Caki2 (cell line): ENCODE measurements at places on chromosomes 2 and 18. TPM values are rescaled to one million over a fixed set of nuclear protein-coding genes. Genes with fewer than 3 reads are reported as not detected.

Gene CDH19
- total RNA-seq = not detected in 2 replicates

DNA sequence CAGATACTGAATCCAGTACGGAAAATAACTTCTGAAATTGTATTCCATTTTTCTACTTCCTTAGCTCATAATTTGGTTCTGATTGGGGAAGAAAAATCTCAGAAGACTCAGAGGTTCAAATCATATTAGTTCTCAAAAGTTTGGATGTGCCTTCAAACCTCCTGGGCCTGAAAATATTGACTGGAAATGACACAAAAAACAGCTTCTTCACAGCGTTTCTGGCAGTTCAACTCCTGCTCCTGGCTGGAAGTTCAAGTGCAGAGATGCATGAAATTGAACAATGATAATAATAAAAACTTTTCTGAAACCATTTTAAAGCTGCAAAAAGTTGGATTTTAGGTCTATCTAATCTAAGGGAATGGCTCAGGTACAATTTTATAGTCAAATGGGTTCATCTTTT is 1459.9 kb upstream of the CELF4 start:
- no peak for DNase-seq

DNA sequence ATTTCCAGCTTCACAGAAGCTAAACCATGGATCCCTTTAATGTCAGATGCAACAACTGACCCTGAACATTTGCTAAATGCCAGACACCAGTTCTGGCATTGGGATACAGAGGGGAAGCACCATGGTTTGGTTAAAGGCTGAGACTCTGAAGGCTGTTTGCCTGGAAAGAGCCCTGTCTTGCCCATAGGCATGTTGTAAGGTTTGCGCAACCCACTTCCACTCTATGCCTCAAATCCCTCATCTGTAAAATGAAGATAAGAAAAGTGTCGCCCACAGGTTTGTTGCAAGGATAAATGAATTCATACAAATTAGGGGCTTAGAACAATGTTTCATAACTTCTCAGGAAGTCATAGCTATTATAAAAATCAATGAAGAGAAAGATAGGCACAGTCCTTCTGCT is 380.9 kb upstream of the GYPC start:
- DNase-seq = no peak

Gene ANKZF1
- total RNA-seq = 20.7 and 45.6 TPM in 2 replicates

Gene MCEE
- total RNA-seq = 9.5 and 18.9 TPM in 2 replicates

- DNase-seq = no peak
These were observed 25.9 kb upstream of the RFX8 start for GRCh38 chr2:101500860-101501259.

Gene MSH6
- total RNA-seq = 39.6 and 46.3 TPM in 2 replicates

GRCh38 chr2:190849774-190850173 is 30.8 kb upstream of the GLS start:
- DNase-seq = no peak

Gene TTC21B
- total RNA-seq = 6.8 and 8.6 TPM in 2 replicates

Gene VIT
- 0.98 TPM in 1 of 2 replicates, not detected in the other for total RNA-seq

DNA sequence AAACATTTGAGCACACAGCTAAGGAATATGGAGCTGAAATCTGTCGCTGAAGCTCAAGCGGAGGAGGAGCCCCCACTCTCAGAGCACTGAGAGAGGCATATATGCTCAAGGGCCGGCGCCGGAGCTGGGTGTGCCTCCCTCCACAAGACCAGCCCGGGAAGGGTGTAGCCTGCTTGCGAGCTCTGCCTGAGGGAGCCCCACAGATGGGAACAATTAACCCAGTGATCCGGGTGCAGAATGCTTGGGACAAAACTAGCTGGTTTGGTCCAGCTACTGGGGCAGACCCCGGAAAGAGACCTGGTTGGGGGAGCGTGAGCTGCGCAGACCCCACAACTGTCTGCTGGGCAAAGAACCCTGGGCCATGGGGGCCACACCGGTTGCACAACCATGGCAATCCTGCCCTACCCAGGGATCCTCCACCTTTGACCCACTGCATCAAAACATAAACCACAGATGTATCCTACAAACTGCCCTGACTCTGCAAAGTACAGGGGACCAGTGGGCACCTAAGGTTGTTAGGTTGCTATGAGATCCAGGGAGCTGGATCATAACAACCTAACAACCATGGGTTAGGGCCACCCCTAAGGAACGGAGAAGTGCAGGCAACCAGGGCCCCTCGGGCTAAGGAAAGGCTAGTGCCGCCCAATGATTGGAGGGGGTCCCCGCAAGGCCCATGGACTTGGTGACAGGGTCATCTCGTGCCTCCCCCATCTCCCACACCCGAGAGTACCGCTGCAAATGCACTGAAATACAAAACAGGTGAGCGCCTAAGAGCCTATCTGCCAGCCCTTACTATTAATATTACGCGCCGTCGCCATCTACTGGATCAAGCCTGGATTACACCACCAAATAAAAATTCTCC is 53.4 kb upstream of the SCN1A start:
- peak; percentile 49 for DNase-seq

Gene HNMT
- total RNA-seq = 4.9 and 7.5 TPM in 2 replicates
